ENCODE measurements at places on chromosomes 3 and 15.

- DNase-seq, result no peak
Measured at GRCh38 chr3:149603126-149604074, 54.4 kb downstream of the WWTR1 start.

DNA sequence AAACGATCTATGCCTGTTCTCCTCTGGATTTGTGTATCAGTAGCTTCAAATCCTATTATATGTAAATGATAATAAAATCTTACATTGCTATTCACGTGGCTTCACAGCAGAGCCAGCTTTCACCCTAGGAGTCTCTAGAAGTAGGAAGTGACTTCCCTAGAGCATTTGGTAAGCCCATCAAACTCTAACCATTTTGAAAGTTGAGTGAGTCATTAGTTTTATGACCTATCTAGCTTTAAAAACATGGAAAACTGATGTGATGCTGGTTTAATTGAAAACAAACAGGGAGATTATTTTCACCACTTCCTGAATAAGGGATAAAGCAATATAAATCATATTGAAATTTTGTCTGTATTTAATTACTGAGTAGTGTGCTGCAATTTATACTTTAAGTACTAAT, 275.2 kb downstream of the EPHA6 start:
- DNase-seq, result no peak

GRCh38 chr3:107775974-107776373, 253.2 kb downstream of the BBX start:
- DNase-seq, result no peak

- DNase-seq, result no peak
Measured at GRCh38 chr3:194617827-194618226, 15.4 kb downstream of the TMEM44 start.

DNA sequence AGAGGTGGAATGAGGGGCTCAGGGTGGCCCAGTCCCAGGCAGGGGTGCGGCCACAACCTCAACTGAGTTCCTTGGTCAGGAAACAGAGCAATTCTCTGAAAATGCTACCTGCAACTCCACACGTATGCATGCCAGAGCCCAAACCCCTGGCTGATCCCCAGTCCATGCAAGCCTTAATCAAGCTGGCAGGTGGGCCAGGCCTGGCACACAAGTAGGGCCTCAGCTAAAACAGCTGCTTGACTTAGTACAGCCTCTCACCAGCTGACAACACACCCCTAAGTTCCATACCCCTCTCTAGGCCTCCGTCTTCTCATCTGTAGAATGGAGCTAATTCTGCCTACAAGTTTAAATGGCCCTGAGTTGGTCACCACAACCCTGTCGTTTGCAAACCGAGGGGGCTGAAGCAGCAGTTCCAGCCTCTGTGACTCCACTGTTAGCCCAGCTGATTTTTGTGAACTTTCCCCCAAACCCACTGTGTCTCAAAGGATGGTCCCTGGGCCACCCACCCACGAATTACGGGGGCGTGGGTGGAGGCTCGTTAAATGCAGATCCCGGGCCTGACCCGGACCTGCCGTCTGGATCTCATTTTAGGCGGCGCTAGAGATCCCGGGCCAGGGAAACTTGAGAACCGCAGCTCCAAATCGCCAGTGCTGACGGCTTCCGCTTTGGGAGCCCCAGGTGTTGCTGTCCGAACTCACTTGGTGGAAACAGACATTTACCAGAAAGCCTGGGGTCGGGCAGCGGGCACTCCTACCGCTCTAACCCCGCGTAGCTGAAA, 927 bp downstream of the CHDH start:
- no peak for DNase-seq
